ENCODE measurements at places on chromosomes 13 and 19. TPM values are rescaled to one million over a fixed set of nuclear protein-coding genes. Genes with fewer than 3 reads are reported as not detected.

Gene ZNF417
- 35.6 TPM for total RNA-seq

- no peak for DNase-seq
Measured at GRCh38 chr19:38470788-38471480, 37.4 kb downstream of the RYR1 start.

DNA sequence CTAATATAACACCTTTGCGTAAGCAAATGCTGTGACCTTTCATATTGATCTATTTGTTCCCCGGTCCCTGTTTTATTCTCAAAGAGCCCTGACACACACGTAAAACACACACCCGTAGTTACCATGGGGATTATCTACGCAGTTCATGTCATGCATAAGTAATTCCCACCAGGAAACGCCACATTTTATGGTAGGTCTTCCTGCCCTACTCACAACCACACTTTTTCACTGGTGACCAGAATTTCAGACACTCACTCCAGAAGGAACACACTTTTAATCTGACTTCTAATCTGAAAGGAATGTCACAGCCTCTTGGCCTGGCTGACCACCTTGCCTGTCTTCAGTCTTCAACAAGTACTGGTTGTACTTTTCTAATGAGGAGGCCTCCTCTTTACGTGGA is 46.8 kb downstream of the SLC7A1 start:
- DNase-seq = peak; percentile 46

DNA sequence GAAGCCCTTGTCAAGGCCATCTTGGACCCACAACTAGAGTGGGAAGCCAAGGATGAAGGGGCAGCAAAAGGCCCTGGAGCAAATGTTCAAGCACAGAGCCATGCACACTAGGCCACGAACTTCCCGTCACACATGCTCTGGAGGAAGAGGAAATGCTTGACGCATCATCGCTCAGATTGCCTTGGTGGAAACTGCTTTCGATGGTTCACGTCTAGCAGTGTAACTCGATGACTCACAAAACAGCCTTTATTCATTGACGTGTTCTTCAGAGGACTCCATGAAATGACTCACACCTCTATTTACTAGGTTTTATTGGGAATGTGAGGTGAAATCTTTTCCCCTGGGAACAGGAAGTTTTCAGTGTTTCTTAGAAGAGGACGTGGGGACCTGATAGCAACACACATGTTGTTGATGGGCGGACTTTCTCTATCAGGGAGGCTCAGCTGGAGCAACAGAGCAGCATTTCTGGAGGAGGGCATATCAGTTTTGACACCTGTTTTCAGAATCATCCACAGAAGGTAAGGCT is 79.8 kb upstream of the FLT1 start:
- no peak for DNase-seq

All from urinary bladder (tissue), 4 donors.